ENCODE measurements at places on chromosomes 16 and 17. TPM values are rescaled to one million over a fixed set of nuclear protein-coding genes. Genes with fewer than 3 reads are reported as not detected.

GRCh38 chr17:21374441-21375161 lies 1.6 kb upstream of the KCNJ12 start:
- no peak for DNase-seq

DNA sequence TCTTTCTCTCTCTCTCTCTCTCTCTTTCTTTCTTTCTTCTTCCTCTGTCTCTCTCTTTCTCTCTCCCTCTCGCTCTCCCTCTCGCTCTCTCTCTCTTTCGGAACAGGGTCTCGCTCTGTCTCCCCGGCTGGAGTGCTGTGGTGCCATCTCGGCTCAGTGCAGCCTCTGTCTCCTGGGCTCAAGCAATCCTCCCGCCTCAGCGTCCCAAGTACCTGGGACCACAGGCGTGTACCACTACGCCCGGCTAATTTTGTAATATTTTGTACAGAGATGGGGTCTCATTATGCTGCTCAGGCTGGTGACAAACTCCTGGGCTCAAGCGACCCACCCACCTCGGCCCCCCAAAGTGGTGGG lies 12.7 kb upstream of the KLHDC4 start:
- no peak for DNase-seq

DNA sequence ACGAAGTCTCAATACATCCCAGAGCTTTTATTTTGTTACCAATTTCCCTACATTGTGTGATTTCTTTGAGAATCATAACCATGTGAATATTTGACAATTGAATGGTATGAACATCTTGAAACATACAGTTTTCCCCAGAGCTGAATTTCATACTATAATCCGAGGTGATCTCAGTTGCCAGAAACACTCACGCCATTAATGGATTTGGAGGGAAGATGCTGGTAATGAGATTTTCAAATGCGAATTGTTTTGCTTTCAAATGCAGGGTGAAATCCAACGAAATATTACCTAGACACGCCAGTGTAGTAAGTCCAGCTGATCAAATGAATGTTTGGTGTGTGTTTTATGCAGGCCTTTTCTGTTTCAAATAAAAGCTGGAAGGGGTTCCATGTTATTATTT lies 277.8 kb upstream of the CDH5 start:
- no peak for DNase-seq

- DNase-seq = no peak
These were observed 111.0 kb downstream of the N4BP1 start for GRCh38 chr16:48498769-48499631.

- no peak for DNase-seq
These were observed 5.9 kb downstream of the RNF43 start for GRCh38 chr17:58411408-58411894.

PIK3R6 gene
- 1.2 TPM for total RNA-seq

PPY gene
- not detected for total RNA-seq

DNA sequence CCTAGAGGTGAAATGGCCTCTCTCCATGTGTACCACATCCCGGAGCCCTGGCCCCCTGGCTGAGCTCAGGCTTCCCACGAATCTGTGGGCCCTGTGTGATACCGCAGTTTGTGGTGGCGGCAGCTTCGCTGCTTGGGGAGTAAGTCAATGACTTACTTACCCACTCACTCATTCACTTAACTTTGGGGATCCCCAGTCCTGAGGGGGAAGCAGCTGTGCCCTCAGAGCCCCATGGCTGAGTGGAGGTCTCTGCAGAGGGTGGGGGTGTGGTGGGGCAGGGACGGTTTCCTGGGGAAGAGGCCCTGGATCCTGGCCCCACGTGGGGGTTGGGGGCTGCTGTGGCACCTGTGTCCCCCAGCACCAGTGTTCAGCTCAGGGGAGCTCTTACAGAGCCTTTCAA lies 13.2 kb downstream of the KCNJ12 start:
- DNase-seq = no peak

BICDL2 gene
- total RNA-seq = 0.05 TPM

CSH1 gene
- not detected for total RNA-seq

SLC38A8 gene
- not detected for total RNA-seq

GRCh38 chr17:41750862-41751261 lies 16.4 kb upstream of the HAP1 start:
- no peak for DNase-seq

OR3A2 gene
- 0.11 TPM for total RNA-seq

DNA sequence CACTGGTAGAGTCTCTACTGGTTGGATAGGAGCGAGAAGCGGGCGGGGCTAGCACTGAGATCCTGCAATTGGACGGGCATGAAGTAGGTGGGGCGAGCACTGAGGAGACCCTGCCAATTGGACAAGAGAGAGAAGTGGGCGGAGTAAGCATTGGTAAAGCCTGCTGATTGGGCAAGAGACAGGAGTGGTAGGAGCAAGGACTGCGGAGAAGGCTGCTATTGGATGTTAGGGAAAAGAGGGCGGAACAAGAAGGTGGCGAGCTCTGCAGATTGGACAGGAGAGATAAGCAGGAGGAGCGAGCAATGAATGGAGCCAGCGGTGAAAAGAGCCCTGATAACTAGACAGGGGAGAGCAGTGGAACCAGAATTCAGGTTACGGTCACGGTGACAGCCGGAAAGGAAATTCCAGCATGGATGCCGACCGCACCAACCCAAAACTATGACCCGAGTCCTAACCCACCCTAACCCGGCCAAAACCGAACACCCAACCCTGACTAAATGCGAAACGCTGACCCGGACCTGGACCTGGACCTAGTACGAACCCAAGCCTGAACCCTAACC lies 4.8 kb downstream of the SCGB1C2 start:
- DNase-seq = no peak

DNA sequence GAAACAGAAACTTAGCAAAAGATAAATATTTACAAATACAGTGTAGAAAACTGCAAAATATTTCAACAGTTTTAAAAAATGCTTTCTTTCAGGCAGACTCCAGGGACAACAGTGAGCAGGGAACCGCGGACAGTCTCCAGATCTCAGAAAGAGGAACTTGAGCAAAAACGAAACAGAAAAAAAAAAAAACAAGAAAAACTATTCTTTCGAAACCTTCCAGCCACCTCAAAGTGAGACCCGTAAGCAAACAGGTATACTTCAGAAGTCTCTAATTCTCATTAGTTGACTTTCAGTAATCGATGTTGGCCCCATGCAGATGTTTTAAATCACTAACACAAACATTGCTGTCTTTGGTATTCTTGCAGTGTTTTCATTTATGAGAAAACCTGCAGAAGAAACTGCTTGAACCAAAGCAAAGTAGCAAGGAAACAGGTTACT lies 15.7 kb upstream of the CCL1 start:
- DNase-seq = no peak

DRC3 gene
- total RNA-seq = 1.7 TPM

PYCARD gene
- total RNA-seq = 5.3 TPM

DNA sequence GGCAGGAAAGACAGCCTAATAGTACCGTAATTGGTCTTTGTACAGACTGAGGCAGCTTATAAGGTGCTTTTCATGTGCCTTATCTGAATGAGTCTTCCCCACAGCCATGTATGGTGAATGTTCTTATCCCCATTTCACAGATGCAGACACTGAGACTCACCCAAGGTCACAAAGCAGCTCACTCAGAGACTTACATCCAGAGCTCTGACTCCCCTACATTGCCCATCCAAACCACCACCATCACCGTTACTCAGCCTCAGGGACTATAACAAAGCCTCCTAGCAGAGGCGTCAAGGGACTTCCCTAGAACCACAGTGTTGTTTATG lies 627 bp upstream of the GPR179 start:
- no peak for DNase-seq

NOD2 gene
- 0.52 TPM for total RNA-seq

- DNase-seq = no peak
These were observed 96.5 kb upstream of the AKTIP start for GRCh38 chr16:53599548-53599947.

- DNase-seq = no peak
These were observed 79.1 kb downstream of the NDEL1 start for GRCh38 chr17:8514801-8515200.

PAQR4 gene
- 9.2 TPM for total RNA-seq

DNA sequence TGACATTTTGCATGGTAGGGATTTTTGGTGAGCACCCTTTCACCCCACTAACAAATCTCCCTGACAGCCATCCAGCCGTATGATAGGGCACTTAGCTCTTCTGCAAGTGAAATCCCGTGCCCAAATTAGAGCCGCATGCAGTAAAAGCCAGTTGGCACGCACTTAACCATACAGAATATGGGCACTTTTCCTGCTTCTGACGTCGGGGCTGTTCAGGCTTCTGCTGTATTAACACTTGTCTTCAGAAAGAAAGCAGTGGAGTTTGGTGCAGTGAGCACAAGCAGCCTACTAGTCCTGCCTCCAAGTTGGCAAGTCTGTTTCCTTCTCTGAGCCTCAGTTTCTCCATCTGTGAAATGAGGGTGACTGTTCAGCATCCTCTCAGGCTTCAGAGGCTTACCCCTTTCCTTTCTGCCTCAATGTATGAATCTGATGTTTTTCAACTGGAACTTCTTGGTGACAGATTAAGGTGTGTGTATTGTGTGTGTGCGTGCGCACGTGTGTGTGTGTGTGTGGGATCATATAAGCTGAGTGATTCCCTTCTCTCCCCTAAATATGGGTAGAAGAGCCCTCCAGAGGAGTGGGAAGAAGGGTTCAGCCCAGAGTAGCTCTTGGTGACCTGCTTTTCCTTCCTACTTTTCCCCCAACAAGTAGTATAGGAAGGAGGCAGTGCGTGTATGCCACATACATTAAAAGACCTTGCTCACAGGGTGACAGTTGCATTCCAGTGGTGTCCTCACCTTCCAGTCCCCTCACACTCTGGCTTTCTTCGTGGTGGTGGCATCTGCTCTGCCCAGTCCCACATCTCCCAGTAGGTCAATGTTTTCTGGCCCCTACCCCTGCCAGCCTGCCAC lies 19.0 kb downstream of the IGF2BP1 start:
- no peak for DNase-seq

ST6GALNAC1 gene
- 3.1 TPM for total RNA-seq

VTN gene
- total RNA-seq = 40.4 TPM

- DNase-seq = no peak
These were observed 62.3 kb downstream of the CYTH1 start for GRCh38 chr17:78719630-78720298.

GRCh38 chr17:82924812-82925211 lies 85.0 kb upstream of the ZNF750 start:
- no peak for DNase-seq

DNA sequence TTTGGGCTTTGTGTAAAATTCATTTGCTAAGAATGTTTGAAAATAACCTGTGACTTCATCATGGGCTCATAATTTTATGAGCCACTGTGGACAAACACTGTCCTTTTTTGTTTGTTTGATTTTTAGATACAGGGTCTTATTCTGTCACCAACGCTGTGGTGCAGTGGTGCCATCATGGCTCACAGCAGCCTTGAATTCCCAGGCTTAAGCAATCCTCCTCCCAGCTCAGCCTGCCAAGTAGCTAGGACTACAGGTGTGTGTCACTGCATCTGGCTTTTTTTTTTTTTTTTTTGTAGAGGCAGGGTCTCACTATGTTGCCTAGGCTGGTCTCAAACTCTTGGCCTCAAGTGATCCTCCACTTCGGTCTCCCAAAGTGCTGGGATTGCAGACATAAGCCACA lies 8.3 kb downstream of the TEX2 start:
- DNase-seq = no peak

- no peak for DNase-seq
These were observed 9.8 kb downstream of the SLC4A1 start for GRCh38 chr17:44257815-44258760.

DNA sequence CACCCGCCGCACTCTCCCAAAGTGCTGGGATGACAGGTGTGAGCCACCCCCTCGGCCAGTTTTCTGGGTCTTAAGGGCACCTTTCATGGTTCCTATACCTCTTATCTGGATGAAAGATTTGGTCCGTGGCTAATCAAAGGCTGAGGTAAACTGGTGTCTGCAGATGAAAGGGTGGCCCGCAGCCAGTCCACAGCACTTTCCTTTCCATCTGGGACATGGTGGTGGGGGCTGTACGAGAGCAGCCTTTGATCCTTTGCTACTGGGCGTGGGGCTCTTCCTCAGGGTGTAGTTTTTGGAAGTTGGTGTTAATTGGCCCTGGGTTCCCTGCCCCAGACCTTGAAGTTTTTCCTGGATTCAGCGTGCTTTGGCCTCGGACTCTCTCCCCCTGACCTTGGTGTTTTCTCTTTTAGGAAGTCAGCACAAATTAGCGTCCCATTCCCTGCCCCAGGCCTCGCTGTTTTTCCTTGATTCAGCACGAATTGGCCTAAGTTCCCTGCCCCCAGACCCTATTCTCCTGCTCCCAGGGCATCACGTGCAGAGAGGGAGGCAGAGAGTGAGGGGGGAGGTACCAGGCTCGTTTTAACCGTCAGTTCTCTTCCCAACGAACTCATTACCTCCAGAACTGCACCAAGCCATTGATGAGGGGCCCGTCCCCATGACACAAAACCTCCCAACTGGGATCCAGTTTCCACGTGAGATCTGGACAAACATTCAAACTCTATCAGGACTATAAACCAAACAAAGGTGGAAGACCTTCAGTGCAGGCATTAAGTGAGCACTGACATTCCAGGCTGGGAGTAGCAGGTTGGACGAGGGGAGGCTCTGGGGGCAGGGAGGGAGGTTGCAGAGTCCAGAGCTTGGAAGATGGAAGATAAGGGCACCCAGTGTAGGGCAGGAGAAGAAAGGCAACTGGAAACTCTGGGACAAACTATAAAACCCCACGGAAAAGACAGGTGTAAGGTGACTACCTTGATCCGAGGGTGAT lies 11.6 kb downstream of the DPEP1 start:
- no peak for DNase-seq

RFFL gene
- total RNA-seq = 10.1 TPM

All from left ventricle myocardium inferior (tissue), 1 donor.